ENCODE measurements at places on chromosomes 1 and 21. TPM values are rescaled to one million over a fixed set of nuclear protein-coding genes. Genes with fewer than 3 reads are reported as not detected.

OSCP1 gene
- total RNA-seq: 15.1 TPM

BACE2 gene
- total RNA-seq: 83.0 TPM

C8A gene
- not detected for total RNA-seq

NUDC gene
- total RNA-seq: 35.6 TPM

EPS8L3 gene
- total RNA-seq: 85.8 TPM

ALDH9A1 gene
- 101 TPM for total RNA-seq
